ENCODE measurements at places on chromosomes 4 and X.

GRCh38 chrX:139091066-139091465, 379.5 kb upstream of the FGF13 start:
- DNase-seq = no peak

GRCh38 chrX:109654516-109655109, 29.6 kb upstream of the KCNE5 start:
- DNase-seq = no peak

- DNase-seq = no peak
These were observed 467.5 kb upstream of the NDST4 start for GRCh38 chr4:115580901-115581300.

DNA sequence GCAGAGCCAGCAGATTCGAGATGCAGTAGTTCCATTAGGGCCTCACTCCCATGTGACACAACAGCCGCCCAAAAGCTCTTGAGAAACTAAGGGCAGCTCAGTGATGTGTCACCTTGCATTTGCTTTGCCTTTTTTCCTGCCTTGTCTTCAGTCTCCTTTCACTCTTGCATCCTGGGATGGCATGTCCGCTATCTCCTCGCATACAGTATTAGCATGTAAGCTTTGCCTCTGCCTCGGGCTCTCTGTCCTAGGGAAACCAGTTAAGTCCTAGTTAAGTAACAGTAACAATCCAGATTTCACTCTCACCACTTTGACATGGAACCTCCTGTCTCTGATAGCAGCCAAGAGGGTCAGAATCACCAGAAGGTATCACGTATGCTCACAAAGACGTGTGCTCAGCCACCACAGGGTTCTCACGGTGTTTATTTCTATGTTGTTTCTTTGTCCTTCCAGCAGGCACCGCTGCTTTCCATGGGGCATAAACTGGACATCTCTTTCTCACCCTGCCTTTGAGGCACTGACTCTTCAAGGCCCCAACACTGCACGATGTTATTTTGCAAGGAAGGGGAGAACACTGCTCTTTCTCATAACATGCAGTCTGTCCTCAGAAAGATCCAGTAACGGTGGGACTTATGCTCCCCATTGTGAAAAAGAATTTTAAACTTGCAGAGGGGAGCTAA, 26.7 kb upstream of the SORBS2 start:
- DNase-seq = no peak

- no peak for DNase-seq
These were observed 180.7 kb downstream of the CEP135 start for GRCh38 chr4:56129431-56129861.

GRCh38 chrX:49061490-49061889, 2.7 kb downstream of the CCDC120 start:
- DNase-seq = no peak

Data from CD4-positive, alpha-beta T cell treated with Interferon alpha-2 for 1 hour (primary cell).